ENCODE measurements at places on chromosomes 6 and 20.

DNA sequence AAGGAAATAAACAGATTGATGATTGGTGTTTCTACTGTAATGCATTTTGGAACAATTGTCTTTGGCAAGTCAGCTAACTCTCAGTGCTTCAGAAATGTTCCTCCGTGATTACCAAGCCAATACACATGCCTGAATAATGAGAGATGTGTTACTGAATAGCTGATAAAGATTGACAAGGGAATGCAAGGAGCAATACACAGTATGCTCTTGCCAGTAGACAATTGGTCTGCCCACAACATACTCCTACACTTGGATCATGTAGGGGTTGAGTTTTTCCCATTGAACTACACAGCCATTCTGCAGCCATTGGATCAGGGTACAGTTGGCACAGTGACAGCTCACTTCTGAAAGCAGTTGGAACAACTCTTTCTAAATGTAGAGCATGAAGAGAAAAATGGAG is 5.6 kb upstream of the GJB7 start:
- no peak for DNase-seq

DNA sequence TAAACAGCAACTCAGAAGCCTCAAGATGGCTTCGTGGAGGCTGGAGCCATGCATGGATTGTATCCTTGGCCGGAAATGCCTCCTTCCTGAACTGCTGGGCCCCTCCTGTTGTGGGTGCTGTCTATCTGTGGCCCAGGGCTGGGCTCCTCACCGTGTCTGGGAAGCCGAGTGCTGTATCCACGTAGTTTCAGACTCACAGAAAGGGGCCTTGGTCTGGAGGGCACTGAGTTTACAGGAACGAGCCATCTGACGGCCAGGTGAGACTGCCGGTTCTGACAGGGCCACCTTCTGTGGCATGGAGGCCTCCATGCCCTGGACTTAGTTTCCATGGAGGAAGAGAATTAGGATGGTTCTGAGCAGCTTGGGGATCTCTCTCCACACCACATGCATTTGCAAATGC is 142.2 kb downstream of the ERMARD start:
- DNase-seq, result no peak

- no peak for DNase-seq
These were observed 405.7 kb downstream of the HDGFL1 start for GRCh38 chr6:22975079-22975478.

- DNase-seq, result no peak
These were observed 18.7 kb downstream of the ASF1A start for GRCh38 chr6:118912646-118913045.

GRCh38 chr6:37478827-37479226 is 20.9 kb downstream of the CCDC167 start:
- no peak for DNase-seq

DNA sequence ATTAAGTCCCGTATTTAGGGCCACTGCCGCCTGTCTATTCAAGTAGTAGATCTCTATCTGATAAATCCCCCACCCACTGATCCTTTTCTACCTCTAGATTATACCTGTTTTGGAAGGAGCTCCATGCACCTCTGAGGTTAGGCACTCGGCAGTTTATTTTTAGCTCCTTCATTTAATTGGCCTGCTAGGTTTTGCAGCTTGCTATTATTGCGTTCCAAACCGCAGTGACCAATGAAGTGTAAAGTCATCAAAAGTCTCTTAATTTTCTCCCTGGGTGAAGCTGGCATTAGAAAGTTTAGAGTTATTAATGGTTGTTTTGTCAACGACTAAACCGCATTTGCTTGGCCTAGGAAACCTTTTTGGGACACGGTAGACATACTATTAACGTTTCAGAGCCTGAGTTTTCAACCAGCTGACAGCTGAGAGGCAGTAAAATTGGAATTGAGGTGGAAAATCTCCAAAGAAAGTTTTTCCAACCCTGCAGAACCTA is 60.0 kb downstream of the RFPL4B start:
- DNase-seq, result no peak
